Stimulated activated memory B cell treated with anti-CD40 and anti-IgM and Interleukin-4, amounts not matched to agents 10 μg/mL and 1 μg/mL and 100 μg/mL, for 72 hours (primary cell): ENCODE measurements at places on chromosomes 16 and 17.

DNA sequence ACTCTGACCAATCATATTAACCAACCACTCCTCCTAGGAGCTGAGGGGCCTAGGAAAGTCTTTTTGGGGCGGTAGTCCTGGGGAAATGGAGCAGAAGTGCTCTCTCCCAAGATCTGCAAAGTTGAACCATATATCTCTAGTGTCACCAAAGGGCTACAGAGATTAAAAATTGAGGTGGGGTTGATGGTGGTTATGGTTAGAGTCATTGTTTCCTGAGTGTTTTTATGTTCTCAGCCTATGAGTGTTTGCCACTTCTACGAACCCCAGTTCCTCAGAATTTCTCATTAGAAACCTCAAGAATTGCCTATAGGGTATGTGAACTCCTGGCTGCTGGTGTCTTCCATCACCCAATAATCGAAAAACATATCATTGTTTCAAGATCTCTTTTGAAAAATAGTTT lies 217.8 kb downstream of the CDRT15L2 start:
- ATAC-seq, result no peak

GRCh38 chr17:32497431-32498205 lies 10.8 kb downstream of the CDK5R1 start:
- no peak for ATAC-seq

DNA sequence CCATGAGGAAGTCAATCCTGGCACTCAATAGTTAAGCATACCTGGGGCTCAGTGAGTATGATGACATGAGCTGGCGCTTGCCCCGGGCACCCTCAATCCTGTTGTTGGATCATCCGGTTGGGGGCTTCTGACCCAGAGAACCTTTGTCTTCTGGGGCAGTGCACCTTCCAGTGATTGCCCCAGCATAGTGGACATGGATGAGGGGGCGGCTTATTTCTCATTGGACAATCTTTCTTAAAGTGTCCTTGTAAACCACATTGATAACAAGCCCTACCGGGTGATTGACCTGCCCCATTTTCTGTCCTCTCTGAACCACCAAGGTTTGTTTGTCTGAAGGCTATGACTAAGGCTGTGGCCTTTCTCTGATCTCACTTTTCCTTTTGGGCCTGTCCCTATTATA lies 18.2 kb downstream of the IGSF6 start:
- no peak for ATAC-seq

- no peak for ATAC-seq
These were observed 65.1 kb downstream of the UTP18 start for GRCh38 chr17:51325471-51325870.

- ATAC-seq, result no peak
These were observed 15.9 kb downstream of the CYB561 start for GRCh38 chr17:63430223-63430622.

DNA sequence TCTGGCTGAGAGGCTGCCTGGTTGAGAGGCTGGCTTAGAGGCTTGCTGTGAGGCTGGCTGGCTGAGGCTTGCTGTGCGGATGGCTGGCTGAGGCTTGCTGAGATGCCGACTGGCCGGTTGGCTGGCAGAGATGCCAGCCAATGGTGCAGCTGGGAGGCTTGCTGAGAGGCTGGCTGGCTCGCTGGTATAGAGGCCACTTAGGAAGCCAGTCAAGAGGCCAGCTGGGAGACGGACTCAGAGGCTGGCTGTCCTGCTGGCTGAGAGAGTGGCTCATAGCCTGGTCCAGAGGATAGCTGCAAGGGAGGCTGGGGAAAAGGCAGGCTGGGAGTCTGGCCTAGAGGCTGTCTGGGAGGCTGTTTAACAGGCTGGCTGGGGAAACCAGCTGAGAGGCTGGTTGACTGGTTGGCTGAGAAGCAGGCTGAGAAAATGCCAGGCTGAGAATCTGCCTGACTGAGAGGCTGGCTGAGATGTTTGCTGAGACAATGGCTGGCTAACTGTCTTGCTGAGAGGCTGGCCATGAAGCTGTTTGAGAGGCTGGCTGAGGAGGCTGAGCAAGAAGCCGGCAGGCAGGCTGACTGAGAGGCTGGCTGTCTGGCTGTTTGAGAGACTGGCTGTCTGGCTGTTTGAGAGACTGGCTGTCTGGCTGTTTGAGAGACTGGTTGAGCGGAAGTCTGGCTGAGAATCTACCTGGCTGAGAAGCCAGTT lies 37.5 kb upstream of the ACSM2B start:
- no peak for ATAC-seq

DNA sequence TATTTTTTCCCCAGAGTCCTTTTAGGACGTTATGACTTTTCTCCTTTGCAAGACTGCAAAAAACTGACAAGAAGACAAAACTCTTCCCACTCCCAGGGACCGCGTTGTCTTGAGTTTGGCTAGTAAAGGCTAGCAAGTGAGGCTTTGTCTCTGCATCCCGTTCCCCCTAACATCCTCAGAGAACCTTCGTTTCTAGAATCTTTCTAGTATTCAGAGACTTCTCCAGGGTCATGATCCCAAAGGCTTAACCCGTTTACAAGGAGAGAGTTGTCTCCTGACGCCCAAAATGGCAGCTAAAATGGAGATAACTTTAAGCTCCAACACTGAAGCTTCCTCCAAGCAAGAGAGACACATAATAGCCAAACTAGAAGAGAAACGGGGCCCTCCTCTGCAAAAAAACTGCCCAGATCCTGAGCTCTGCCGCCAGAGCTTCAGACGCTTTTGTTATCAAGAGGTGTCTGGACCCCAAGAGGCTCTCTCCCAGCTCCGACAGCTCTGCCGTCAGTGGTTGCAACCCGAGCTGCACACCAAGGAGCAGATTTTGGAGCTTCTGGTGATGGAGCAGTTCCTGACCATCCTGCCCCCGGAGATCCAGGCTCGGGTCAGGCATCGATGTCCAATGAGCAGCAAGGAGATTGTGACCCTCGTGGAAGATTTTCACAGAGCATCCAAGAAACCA lies 843 bp downstream of the ZNF174 start:
- ATAC-seq, result no peak
